ENCODE measurements at places on chromosomes 11 and 22.

- peak; percentile 7 for DNase-seq
Observed at GRCh38 chr11:39461066-39461465, 1998.4 kb downstream of the LRRC4C start.

DNA sequence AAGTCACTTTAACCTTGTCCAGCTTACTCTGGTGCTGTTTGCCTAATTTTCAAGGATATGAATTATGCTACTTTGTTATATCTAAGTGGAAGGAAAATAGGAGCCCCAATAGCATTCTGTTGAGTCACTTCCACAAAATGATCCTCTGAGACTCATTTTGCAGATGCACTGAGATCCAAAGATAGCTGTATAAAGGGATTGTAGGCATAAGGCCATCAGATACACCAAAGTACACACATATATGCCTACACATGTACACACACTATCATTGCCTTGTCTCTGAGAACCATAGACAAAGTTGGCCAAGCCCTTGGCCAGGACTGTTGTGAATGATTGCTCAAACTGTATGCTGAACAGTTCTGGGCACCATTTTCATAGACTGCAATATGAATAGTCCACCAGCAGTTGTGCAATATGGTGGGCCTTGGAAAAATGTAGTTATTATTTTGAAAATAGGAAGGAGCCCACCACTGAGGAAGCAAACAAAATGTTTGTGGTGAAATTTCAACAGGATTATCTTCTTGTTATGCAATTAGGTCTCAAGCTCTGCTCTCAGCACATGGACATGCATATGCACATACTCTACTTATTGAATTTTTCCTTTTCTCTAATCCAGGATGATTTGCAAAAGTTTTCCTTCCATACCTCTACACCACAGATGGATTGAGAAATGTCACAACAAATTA lies 186.0 kb upstream of the CTSC start:
- no peak for DNase-seq

DNA sequence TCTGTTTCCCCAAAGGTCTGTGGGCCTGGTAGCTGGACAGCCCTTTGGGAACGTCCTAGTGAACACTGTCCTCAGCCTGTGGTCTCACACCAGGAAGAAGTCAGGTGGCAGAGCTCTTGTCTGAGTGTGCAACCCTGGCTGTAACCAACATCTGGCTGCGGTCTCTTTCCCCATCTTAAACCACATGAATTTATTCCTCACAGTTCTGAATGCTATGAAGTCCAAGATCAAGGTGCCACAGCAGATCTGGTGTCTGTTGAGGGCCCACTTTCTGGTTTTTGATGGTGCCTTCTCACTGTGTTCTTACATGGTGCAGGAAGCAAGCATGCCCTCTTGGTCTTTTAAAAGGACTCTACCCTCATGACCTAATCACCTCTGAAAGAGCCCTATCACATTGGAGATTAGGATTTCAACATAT lies 2.7 kb downstream of the UPB1 start:
- DNase-seq = no peak

DNA sequence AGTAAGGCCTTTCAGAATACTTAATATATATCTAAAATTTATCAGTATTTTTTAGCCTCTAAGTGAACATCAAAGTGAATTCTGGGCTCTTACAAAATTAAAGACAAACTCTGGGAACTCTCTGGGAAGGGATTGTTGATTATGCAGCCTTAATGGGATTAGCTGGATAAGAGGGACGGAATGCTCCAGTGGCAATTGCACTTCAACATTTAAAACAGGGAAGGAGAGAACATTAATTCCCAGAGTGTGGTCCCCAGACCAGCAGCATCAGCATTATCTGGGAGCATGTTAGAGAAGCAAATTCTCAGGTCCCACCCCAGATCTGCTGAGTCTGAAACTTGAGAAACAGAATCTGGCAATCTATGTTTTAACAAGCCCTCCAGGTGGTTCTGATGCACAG lies 46.5 kb downstream of the POLD3 start:
- DNase-seq = no peak

DNA sequence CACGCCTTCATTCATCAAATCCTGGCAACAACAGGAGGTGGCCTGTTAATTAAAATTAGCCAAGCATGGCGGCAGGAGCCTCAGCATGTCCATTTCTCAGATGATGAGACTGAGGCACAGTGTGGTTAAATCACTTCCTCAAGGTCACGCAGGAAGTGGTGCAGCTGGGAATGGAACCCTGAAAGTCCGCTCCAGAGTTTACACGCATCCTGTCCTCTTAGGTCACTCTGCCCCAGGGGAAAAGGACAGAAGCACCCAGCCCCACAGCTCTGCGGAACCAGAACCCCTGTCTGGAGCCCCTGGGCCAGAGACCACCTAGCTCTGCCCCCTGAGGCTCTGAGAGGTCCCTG lies 19.6 kb downstream of the RPL3 start:
- DNase-seq = no peak

Measured in C1 segment of cervical spinal cord (tissue), 14 donors.